ENCODE measurements at places on chromosomes 12 and 14. TPM values are rescaled to one million over a fixed set of nuclear protein-coding genes. Genes with fewer than 3 reads are reported as not detected.

The KSR2 gene
- 0.63 TPM for total RNA-seq

The PDE3A gene
- total RNA-seq: 3.5 TPM

The TSHR gene
- not detected for total RNA-seq

The TOGARAM1 gene
- total RNA-seq: 7.2 TPM

The AEBP2 gene
- 21.3 TPM for total RNA-seq

The KRT72 gene
- total RNA-seq: not detected

The CPM gene
- total RNA-seq: 5.3 TPM

The AQP6 gene
- total RNA-seq: not detected

The B4GALNT3 gene
- 0.75 TPM for total RNA-seq

The CTSG gene
- not detected for total RNA-seq

The KRT83 gene
- total RNA-seq: 4.2 TPM

The SMARCD1 gene
- total RNA-seq: 60.7 TPM

The BAZ1A gene
- total RNA-seq: 29.5 TPM

The NPAS3 gene
- total RNA-seq: not detected

The MYF5 gene
- not detected for total RNA-seq

The ARHGEF25 gene
- 6.3 TPM for total RNA-seq

The SYNE3 gene
- total RNA-seq: 0.17 TPM

The GALNT4 gene
- total RNA-seq: 4.8 TPM

The PWP1 gene
- total RNA-seq: 93.9 TPM

The SEL1L gene
- total RNA-seq: 13.9 TPM

The PZP gene
- not detected for total RNA-seq

The GNB3 gene
- 2.1 TPM for total RNA-seq

The IAPP gene
- not detected for total RNA-seq

The KRT6C gene
- not detected for total RNA-seq

The SYT1 gene
- total RNA-seq: 6.2 TPM

The RNASE2 gene
- total RNA-seq: not detected

The LUM gene
- total RNA-seq: 0.21 TPM

The FKBP11 gene
- 56.4 TPM for total RNA-seq

The TAS2R43 gene
- total RNA-seq: not detected

The DAO gene
- total RNA-seq: not detected

The TAS2R42 gene
- not detected for total RNA-seq

The SMIM41 gene
- total RNA-seq: not detected

The TEX52 gene
- total RNA-seq: not detected

The LRRIQ1 gene
- total RNA-seq: 1.3 TPM

The CIDEB gene
- 0.12 TPM for total RNA-seq

The KRT6B gene
- total RNA-seq: not detected

The VASH1 gene
- total RNA-seq: 3.6 TPM

The LRP10 gene
- total RNA-seq: 84.0 TPM

The IRF2BPL gene
- total RNA-seq: 22.2 TPM

The RASSF8 gene
- 9.7 TPM for total RNA-seq

The RERGL gene
- total RNA-seq: not detected

The PAX9 gene
- total RNA-seq: 2.8 TPM
